Esophagus muscularis mucosa (tissue), 4 donors: ENCODE measurements at places on chromosomes 7 and 10. TPM values are rescaled to one million over a fixed set of nuclear protein-coding genes. Genes with fewer than 3 reads are reported as not detected.

BAIAP2L1 gene
- total RNA-seq = 0.84 TPM

ELMO1 gene
- 42.9 TPM for total RNA-seq

TRIM50 gene
- total RNA-seq = not detected

CAMK2B gene
- total RNA-seq = 1.1 TPM

ZPBP gene
- total RNA-seq = not detected

TMEM130 gene
- 0.57 TPM for total RNA-seq

- no peak for DNase-seq
Measured at GRCh38 chr7:132865366-132866143, 216.3 kb downstream of the CHCHD3 start.

DNA sequence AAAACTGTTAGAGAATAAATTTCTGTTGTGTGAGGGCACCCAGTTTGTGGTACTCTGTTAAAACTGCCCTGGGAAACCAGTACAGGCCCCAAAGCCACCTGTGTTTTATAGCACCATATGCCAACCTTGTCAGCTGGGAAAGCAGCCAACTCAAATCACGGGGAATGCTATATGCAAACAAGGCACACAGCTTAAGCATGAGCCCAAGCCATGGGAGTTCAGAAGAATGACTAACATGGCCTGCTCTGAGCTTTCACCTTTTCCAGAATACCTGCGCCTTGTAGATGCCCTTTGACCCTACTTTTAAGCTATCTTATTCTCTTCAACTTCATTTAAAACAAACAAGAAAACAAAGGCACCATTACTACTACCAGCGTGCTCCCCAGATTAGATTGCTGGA, 5.5 kb upstream of the SLC25A13 start:
- DNase-seq = peak; percentile 31

- DNase-seq = no peak
Measured at GRCh38 chr7:108454317-108454673, 1.9 kb downstream of the NRCAM start.

GRCh38 chr10:73076360-73077183, 20.1 kb downstream of the P4HA1 start:
- DNase-seq = no peak

GRCh38 chr10:5958077-5958476, 19.3 kb downstream of the IL15RA start:
- DNase-seq = no peak

DNA sequence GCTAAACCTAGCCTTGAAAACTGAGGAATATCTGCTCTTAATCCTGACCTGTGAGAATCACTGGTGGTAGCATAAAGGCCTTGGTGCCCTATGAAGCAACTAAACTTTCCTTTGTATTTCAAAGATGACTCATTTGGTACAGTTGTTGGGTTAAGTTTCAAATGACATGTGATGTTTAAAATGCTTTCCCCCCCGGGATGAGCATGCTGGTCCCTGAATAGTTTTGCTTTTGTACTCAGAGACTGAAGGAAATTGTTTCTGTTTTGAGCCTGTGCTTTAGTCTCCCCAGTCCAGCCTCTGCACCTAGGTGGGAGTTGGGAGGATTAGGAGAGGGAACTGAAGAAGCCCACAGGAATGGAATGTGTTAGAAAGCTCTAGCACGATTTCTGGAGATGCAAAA, 258.9 kb upstream of the NPY start:
- no peak for DNase-seq

DNA sequence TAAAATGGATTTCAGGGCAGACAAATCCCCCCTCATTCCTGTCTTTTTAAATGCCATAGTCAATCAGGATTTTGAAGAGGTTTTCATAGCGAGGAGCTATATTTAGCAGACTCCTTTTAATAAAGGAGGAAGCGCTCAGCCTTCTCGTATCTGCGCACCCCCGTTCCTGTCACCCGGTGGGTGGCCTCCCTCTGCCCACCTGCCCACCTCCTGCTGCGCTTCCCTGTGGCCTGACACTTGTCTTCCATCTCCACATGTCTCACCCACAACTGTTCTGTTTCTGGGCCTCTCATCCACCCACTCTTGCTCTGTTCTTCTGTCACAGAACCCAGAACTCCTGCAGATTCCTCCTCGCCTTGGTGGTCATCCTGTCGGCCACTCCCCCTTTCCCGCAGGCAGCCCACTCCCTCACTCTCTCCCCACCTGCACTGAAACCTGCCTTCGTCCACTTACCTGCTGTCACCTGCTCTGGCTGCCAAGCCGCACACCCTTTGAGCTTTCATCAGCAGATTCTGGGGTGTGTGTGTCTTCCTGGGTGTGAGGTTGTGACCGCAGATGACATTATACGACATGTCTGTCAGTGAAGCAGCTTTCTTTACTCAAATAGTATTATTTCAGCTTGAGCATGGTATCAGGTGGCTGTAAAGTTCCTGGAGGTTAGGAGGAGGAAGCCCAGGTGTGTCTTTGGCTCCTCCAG, 163.5 kb upstream of the AGK start:
- no peak for DNase-seq

DNA sequence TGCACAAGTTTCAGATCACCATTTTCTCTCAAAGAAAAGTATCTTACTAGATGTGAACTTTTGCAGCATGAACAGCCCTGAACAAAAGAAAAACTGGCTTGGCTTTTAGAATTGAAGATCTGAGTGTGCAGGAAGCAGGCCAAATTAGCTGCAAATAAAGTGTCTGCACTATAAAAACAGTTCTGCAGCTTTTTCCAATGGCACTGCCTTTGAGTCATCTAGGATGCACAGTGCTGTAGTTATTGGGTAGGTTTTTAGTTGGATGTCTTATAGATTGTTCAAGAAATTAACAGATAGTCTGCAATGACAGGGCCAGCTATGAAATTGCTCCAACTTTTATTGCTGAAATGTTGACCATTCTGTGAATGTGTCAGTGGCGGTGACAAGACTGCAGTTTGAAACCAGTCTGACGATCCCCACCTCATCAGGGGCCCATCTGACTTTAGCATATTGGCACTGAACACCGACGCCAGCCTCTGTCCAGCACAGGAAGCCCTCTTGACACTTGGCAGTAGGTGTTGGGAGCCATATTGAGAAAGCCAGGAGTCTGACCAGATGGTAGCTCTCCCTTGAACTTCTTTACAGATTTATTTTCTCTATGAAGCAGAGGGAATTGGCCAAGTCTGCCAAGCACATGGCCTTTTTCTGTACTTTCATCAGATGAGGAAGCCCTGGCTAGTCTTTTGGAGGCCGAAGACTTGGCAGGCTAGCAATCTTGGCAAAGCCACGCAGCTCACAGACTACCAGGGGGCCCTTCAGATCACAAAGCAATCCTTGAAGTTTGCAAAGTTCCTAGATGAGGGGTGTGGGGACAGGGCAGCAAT, 490.6 kb downstream of the NEBL start:
- no peak for DNase-seq
